ENCODE measurements at places on chromosomes 3 and 15.
A peak's percentile ranks its signal among the peaks of the same experiment; 100 is the strongest.

- DNase-seq: no peak
These were observed 8.4 kb upstream of the CA12 start for GRCh38 chr15:63389902-63390670.

DNA sequence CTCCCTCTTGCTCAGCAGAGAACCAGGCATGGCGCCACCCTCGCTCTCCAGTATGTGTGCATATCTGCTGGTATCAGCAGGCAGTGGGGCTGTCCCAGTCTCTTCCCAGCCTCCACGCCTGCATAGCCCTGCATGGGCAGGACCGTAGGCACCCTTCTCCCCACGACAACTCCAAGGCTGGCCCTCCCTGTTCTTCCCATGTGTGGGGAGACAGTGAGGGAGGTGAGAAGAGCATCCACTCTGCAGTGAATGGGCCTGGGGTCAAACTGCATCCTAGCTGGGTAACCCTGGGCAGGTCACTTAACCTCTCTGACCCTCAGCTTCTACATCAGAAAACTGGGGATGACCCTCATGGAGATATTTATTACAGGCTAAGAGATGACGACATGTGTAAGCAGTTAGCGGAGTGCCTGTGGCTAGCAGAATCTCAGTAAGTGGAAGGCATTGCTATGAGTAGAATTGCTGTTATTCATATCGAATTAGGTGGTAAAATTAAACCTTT, 13.3 kb upstream of the SSUH2 start:
- no peak for DNase-seq

DNA sequence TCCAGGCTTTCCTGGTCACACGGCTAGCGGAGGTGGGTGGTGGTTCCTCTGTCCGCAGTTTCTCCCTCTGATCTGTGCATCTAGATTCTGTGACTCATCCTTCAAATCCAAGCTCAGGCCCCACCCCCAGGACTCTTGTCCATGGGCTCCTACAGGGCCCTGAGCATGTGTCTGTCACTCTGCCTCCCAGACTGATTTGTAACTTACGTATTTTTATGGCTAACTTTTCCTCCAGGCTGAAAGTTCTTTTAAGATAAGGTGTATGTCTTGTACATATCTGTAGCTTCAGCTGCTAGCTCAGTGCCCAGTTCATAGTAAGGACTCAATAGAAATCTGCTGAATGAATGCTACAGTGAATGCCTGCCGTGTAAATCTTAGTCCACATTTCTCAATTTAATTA, 8.0 kb downstream of the ESYT3 start:
- DNase-seq: no peak

DNA sequence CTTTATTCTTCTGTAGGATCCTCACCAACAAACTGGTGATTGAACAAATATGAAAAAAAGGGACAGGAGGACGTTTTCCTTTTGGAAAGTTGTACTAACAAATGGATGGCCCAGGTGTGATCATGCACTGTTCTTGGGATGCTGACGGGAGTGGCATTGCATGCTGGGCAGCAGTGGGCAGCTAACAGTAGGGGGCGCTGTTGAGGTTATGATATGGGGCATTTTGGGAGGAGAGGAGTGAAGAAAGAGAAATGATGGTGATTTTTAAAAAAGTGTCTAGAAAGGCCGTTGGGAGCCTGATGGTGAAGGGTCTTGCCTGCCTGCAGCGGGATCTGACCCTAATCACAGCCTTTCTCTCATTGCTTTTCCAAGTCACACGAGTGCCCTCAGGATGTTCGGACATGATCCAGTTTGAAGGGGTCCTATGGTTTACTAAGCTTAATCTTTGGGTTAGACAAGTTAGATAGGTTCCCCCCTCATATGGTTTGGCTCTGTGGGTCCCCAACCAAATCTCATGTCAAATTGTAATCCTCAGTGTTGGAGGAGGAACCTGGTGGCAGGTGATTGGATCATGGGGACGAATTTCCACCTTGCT, 46.2 kb upstream of the PRTG start:
- peak; percentile 70 for DNase-seq

DNA sequence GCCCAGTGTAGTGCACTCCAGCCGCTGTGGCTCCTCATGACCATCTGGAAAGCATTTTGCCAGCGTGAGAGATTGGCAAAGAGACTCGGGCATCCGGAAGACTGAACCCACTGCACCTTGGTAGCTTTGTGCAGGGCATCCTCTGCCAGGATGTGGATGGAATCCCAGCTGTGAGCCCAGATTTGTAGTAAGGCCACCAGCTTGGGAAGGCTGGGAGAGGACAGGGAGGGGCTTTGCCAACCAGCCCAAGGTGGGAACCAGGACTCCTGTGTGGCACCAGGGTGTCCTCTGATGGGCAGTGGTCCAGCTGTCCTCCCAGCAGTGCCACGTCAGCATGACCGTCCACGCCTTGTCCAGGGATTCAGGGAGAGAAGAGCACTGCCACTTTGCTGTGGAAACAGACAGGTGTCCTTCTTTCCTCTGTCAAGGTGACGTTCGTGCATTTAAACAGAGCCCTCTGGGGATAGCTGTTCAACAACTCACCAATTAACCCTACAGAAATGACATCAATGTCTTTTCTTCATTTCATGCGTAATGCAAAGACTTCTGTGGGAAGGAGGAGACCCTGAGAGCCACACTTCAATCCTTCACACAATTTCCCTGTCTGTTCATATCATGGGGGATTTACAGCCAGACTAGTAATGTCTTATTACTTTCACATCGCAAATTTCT, 19.1 kb downstream of the KLF15 start:
- DNase-seq: no peak

- DNase-seq: peak; percentile 85
These were observed at the start of gene CFAP92 for GRCh38 chr3:128993461-128994172. Gene CFAP92, minus strand, starts transcription at chr3:128994076. Its CDS starts 772 bp downstream, at chr3:128993304.

DNA sequence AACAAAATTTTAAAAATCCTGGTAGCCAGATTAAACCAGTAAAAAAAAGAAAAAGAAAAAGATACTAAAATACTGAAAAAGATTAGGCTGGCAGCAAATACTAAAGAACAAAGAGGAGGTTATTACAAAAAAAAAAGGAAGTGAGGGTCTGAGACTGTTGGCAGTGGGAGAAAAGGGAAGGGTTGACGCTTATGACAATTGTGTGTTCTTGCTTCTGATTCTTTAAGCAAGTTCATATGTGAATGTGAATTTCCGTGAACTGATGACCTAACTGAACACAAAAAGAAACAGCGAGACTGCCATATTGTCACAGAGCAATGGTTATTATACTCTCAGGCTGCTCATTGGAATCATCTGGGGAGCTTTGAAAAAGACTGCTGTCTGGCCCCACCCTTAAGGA, 56.5 kb downstream of the ATP13A4 start:
- DNase-seq: no peak

- no peak for DNase-seq
These were observed 92.4 kb downstream of the CLDN1 start for GRCh38 chr3:190229632-190230424.

DNA sequence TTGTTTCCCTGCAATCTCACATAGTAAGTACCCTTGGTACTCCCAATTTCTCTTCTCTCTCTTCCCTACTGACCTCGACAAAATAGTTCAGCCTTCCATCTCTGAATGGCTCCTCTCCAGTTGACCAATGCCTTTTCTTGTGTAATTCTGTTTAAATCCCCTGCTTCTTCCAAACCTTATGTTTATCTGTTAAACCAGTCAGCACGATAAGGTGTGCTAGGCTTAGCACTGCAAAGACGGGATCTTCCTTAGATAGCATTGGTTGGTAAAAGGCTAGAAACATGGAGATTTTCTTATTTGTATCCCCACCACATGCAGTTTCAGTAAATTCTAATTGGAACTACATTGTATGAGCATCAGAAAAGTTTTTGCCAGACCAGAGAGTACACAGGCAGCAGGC, 25.8 kb upstream of the KCNMB3 start:
- no peak for DNase-seq

GRCh38 chr3:124777762-124778470, 47.7 kb downstream of the UMPS start:
- DNase-seq: no peak

DNA sequence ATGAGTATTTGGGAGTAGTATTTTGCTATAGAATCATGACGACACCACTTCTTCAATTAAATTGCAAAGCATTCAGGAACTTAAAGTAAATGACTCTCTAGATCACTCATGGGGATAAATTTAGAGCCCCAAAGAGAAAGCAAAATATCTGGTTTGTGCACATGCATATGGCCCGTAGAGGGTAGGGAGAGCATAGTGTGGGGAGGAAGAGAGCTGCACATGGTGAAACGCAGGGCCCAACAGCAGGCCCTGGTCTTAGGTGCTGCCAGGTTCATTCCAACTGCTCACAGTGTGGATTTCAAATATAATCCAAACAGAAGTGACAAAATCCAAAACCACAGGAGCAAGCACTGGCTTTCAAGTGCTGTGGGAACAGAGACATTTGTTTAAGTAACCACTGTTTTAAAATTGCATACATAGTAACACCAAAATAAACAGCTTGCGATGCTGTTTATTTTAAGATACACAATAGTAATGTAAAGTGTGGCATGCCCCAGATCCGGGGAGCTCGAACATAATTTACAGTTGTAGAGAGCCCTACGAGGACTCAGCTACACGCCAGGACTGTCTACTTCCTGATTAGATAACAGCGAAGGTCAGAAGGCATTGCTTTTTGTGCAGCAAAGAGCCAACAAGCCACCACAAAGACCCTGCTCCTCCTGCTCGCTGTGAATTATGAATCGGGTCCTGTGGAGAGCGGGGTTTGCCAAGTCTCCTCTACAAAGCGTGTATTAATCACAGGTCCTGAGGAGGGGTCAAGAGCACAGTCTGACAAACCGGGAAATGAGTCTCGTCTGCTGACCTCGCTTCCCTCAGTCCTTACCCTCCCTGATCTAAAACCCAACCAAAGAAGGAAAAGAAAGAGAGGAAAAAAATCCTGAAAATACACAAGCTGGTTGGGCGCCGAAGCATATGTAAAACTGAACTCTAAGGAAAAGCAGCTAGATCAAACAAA, 80.6 kb downstream of the MEIS2 start:
- no peak for DNase-seq

- no peak for DNase-seq
These were observed 238.1 kb downstream of the CPNE4 start for GRCh38 chr3:131796558-131797198.

DNA sequence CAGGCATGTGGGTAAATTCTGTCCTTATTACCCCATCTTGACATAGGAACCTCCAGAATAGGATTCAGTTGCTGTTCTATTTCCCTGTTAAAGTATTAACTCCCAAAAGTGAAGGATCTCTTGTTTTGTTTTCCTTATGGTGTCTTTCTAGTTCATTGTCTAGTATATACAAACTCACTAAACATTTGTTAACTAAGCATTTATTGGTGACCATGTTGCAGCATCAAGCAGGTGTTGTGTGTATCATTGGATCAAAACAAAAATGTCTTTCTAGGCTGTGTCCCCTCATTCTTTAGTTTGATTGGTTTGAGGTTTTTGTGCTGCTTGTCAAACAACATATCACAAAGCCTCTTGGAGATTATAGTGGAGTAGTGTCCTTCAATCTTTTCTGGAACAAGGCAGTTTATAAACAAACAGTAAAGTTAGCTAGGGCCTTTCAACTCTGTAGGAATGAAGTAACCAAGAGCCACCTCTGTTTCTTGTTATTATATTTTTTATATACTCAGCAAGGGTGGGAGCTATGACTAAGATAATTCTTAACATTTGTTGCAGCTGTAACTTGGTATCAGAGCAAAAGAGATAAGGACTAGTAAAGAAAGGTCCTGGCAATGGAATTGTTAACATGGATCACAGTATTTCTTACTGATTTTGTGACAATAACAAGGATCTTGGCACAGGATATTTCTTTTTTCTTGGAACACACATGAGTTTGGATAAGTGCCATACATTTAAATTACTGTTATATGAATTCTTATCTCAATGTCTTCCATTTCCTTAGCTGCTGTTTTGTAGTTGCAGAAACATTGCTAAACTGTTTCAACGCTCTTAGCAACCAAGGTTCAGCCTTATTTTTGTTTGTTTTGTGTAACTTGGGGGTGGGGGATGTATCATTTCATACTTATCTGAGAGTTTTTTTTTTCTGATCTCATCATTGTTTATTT, 49.3 kb downstream of the TMOD3 start:
- DNase-seq: no peak

DNA sequence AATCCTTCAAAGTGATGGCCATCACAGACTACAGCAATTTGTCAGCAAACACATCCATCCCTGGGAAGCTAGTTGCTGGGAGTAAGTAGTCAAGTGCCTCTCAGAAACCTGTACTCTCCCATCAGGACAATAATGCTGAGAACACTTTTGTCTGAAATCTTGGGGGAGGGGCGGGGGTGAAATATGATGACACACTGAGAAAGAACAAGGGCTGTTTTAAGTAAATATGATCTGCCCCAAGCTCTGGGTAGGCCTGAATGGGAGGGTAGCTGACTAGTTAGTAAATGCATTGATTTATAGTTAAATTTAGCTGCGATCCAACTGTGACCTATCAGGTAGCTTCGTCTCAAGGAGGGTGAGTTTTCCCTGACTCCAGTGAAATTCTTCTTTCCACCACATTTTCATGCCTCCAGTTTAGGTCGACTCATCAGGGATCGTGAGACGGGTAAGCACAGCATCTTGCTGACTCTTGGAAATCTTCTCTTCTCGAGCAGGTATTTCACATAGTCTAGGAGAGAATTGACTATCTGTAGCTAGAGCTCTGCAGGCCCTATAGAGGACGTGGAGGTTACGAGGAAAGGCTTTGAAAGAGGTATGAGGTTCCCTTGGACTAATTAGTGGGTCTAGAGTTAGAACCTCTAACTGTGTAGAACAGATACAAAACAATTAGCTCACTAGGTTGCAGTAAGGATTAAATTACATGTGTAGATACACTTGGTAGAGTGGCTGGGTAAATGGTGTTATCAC, 213.4 kb upstream of the SLC2A2 start:
- no peak for DNase-seq

DNA sequence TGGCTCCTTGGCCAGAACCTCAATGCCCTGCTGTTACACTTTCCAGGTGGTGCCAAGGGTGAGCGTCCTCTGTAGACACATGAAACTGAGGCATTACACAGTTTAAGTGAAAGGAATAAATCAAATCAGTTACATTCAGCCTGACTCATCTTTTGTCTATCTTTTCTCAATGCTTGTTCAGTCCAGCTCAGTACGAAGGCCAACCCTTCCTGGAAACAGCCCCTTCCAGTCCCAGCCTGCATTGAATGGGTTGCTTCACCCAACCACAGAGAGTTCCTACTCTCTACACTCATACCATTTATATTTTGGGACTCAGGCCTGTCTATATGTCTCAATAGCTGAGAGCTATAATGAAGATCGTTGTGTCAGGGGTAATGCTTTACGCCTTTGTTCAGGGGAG, 363.6 kb downstream of the RORA start:
- DNase-seq: no peak

DNA sequence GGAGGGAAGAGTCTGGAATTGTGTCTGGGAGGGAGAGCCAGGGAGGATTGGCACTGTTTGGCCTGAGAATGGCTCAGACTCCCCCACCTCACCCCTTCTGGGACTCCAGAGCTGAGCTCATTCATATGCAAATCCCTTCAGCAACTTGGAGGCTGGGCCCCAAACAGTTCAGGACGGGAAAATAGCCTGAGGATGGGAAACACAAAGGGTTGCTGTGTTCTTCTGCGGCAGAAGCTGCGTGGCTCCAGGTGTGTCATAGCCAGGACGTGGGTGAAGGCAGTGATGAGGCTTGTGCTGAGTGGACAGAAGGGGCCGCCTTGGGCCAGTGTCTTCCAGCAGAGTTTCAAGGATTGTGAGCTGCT, 16.6 kb downstream of the MASP1 start:
- no peak for DNase-seq
